Stimulated activated CD8-positive, alpha-beta memory T cell treated with anti-CD3 and anti-CD28 coated beads, Interleukin-4, amount 100 ng/mL, for 1 hour (primary cell): ENCODE measurements at places on chromosomes 6 and 20.

- DNase-seq = no peak
Measured at GRCh38 chr6:37965964-37966676, 146.6 kb downstream of the ZFAND3 start.

DNA sequence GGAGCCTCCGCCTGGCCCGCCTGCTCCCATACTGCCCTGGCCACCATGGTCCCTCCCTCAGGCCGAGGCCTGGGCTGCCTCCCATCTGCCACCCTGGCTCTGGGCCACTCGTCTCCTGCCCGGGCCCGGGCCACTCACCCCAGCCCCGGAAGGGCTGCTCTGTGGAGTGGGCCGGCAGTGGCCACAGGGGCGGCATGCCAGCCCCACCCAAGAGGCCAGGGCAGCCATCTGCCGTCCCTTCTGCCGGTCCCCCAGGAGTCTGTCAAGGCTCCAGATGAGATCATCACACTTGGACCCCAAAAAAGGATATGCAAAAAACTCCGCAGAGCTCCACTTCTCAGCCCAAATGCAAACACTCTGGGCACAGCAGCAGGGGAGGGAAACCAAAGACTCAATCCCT, 23.8 kb upstream of the TLDC2 start:
- no peak for DNase-seq

- DNase-seq = no peak
Measured at GRCh38 chr6:36924131-36924530, 30.4 kb upstream of the PI16 start.

- DNase-seq = no peak
Measured at GRCh38 chr6:137697267-137697938, 169.7 kb upstream of the TNFAIP3 start.

GRCh38 chr20:31758991-31759390, 19.9 kb downstream of the TPX2 start:
- DNase-seq = no peak

DNA sequence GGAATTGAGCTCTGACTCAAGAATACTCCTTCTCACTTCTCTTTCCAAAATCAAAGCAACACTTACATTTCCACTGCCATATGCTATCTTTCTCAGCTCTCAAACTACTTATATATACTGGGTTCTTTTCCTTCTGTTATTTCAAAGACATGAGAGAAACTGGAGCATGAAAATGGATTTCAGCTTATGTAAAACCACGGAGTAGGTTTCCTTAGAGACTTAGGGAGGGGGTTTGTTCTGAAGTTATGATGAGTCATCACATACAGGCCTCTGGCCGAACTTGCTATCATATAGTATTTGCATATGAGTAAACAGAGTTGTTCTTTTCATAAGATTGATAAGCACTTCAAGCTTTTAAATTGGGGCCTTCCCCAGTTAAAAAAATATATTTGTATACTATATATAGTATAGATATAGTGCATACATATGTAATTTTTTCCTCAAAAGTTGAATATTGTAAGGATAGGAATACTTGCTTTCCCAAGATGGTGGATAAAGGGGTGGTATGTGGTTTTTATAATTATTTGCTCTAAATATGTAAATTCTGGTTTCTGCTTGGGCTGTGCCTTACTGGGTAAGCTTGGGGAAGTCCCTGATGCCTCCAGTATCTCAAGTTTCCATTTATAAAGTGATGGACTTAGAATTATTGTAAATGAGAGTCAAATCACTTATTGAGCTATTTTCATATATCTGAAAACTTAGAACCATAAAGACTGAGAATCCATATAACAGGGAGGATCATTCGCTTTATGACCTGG, 273.9 kb downstream of the RFPL4B start:
- no peak for DNase-seq

DNA sequence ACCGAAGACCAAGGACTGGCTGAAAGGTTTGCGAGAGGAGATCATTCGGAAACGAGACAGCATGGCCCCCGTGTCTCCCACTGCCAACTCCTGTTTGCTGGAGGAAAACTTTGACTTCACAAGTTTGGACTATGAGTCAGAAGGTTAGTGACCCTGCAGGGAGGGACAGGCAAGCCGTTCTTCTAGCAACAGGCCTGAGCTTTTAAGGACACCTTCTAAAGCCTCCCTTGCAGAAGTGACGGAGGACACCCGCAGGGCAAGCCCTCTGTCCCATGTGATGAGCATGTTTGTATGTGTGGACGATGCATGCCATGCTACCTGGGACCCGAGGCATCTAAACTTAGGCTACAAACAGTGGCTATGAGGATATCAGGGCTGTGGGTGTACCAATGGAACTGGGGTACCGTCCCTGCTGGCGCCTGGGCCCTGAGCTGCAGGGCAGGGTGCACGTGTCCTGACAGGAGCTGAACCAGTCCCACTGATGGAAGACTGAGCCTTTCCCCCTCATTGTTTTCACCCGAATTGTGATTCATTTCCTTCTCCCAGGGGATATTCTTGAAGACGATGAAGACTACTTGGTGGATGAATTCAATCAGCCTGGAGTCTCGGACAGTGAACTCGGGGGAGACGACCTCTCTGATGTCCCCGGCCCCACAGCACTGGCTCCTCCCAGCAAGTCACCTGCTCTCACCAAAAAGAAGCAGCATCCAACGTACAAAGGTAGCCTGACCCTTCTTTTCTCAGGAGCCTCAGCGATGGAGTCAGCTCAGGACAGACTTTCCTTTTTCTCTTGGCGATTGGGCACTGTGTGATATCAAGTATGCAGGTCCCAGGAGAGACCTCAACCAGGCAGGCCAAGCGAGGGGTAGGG, 84.4 kb downstream of the SERAC1 start:
- no peak for DNase-seq

DNA sequence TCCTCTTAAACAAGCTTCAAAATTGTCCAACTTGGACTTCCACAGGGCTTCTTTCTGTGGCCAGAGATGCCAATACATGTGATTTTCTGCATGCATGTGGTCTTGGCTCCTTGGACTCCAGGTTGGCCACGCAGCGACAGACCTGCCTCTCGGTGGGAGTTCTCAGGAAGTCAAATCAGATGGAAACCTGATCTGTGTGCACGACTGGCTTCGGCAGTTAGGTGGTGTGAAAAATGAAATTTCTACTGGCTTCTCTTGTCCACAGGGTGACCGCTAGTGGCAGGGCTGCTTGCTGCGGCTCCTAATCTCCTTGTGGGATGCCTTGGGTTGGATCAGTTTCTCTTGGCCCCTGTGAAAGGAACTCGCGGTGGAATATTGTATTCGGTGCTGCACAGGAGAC, 57.3 kb downstream of the PHACTR3 start:
- no peak for DNase-seq
